Hematopoietic multipotent progenitor cell treated with erythropoietin and hydrocortisone succinate and interleukin-3 and kit ligand, for 4 days (in vitro differentiated cells): ENCODE measurements at places on chromosomes 13 and 19.
A peak's percentile ranks its signal among the peaks of the same experiment; 100 is the strongest.

DNA sequence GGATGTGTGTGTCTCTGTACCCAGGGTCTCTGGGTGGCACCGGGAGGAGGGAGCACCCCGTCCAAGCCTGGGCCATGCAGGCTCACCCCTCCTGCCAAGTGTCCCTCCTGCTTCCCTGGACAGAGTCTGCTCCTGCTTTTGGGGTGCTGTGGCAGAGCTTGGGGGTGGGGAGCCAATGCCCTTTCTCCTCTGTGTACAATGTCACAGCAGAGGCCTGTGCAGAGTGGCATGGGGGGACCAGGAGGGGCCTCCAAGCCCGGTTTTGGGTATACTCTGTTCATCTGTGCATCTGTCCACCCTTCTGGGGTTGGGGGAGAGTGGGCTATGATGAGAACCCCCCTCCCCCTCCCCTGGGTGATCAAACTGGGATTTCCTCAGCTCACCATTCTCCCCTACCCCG, 33.5 kb downstream of the PDE4A start:
- DNase-seq: no peak

GRCh38 chr19:7859831-7860713, 14.1 kb downstream of the PRR36 start:
- no peak for DNase-seq

GRCh38 chr13:90713441-90714133, 633.9 kb upstream of the MIR17HG start:
- DNase-seq: peak; percentile 4

- peak; percentile 38 for DNase-seq
Observed at GRCh38 chr19:12052091-12052496, 667 bp downstream of the ZNF878 start.

GRCh38 chr13:110352735-110353134, 45.7 kb downstream of the COL4A2 start:
- DNase-seq: no peak

DNA sequence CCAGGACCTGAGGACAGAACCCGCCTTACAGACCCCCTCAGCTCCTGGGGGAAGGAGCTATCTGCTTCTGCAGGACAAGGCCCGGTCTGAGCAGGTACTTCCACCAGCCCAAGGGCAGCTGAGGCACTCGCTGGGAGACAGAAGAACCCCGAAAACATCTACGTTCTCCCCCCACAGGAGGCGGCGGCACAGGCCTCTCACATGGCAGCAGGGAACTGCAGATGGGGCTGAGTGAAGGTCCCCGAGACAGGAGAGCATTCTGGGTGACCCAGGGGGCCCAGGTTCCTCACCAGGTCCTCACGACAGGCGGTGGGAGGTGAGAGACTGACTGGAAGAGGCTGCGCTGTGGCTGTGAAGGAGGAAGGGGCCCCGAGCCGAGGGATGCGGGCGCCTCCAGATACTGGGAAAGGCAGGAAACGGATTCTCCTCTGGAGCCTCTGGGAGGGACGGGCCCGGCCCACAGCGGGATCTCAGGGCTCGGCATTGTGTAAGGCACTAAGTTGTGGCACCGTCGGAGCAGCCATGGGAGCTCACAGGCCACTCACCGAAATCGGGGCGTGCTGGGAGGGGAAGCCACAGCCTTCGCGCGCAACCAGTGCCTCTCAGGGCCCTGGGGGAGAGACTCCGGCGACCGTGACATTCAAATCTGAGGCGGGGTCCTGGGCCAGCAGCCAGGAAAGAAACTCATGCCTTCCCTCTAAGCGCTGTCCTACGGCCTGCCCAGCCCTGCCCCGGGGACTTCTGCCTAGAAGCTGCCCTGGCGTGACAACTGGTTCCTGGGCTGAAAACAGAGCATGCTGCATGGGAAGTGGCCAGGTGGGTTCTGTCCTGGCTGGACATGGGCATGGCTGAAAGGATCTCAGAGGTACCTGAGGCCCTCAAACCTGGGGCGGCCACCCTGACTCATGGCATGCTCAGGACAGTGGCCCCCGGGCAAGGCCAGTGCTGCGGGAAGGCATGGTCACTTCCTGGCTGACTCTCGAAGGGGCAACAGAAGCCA, 14.0 kb downstream of the RPL36 start:
- DNase-seq: no peak

DNA sequence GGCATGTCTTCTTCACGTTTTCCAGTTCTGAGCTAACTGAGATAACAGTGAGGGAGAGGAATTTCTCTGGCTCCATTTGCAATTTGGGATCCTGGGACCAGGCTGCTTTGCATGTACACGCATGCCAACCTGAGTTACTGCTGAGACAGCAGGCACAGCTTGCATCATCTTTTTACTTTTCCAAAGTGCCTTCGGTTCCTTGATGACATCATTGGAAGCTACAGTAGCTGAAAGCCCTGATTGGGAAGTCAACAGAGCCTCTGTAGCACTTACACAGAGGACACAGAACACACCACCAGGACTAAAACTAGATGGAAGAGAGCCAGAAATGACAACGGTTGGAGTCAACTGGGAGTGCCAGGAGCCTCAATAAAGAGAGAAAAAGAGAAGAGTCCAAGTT, 399.1 kb upstream of the GPC6 start:
- no peak for DNase-seq
